Fibroblast of the aortic adventitia (primary cell): ENCODE measurements at places on chromosomes 2 and 18. TPM values are rescaled to one million over a fixed set of nuclear protein-coding genes. Genes with fewer than 3 reads are reported as not detected.
A peak's percentile ranks its signal among the peaks of the same experiment; 100 is the strongest.

CYP27C1 gene
- total RNA-seq: 0.41 and 0.72 TPM in 2 replicates

PRKAG3 gene
- total RNA-seq: 0.18 and 0.41 TPM in 2 replicates

CLHC1 gene
- 14.3 and 36.5 TPM in 2 replicates for total RNA-seq

POTEI gene
- not detected in 2 replicates for total RNA-seq

NPAS2 gene
- total RNA-seq: 5.4 and 24.3 TPM in 2 replicates

CRYBA2 gene
- not detected in 2 replicates for total RNA-seq

ALMS1 gene
- 15.0 and 28.2 TPM in 2 replicates for total RNA-seq

CNGA3 gene
- total RNA-seq: 0.18 TPM in 1 of 2 replicates, not detected in the other

GEN1 gene
- 32.4 and 51.2 TPM in 2 replicates for total RNA-seq

LBX2 gene
- 2.0 and 3.0 TPM in 2 replicates for total RNA-seq

DNA sequence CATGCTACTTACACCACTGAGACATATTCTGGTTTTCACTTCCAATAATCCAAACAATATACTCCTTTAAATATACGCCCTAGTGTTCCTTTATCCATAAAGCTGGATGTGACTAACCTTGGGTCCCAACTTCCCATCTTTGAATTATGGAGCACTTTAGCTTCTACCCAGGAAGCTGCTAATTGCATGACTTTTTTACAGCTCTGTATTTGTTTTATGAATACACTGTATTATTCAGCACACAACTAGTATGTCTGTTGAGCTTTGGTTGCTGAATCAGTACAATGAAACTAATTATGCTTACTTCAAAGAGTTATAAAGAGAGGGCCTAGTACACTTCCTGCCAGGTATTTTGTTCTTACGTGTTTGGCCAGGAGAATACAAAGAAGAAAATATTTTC lies 118.5 kb downstream of the BAZ2B start:
- DNase-seq: no peak

DNA sequence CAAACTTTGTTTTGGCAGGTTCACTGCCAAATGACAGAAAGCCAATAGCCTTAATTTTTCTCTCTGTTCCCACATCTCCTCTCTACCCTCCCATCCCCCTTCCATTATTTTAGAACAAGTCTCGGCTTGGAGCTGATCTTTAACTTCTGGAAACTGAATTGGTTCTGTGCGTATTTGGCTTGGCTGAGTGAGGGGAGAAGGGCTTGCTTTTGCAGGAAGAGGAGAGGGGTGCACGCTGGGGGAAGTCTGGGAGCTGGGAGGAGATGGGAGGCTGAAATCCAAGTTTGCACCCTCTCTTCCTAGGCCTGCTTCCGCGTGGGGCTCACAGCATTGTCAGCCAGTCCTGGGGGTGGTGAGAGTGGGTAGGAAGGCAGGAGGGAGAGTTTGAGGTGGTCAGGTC lies 176.1 kb upstream of the SPRED2 start:
- DNase-seq: no peak

- no peak for DNase-seq
These were observed 81.9 kb downstream of the ACAA2 start for GRCh38 chr18:49731421-49731841.

DNA sequence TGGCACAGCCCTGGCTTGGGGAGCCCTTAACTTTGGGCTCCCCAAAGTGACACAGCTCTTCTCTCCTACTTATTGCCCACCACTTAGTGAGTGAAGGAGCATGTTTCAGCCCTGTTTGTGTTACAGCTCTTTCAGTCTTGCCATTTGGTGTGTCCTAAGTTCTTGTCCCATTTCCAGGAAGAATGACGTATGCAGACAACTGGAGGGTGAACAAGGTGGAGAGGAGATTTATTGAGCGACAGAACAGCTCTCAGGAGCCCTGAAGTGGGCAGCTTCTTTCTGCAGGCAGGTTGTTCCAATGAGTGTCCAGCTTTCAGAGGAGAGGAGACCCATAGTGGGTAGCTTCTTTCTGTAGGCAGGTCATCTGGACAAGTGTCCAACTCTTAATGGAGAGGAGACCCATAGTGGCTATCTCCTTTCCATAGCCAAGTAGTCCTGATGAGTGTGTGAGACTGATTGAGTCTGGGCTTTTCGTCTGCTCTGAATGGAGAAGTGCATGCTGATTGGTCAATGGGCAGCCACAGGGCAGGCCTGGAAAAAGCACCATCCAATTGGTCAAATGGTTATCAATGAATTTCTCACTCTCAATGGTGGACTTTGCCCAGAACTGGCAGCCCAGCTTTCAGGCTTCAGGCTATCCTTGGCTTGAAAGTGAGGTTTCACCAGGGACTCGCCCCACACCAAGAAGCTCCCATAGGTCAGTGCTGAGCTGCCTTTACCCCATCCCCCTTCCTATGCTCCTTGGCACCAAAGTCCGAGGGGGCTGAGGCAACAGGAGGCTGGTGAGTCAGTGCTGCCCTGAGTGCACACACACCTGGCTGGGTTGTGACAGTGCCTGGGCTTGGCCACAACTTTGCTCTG lies 688.2 kb downstream of the NYAP2 start:
- no peak for DNase-seq

- DNase-seq: no peak
These were observed 157.6 kb downstream of the FAM210A start for GRCh38 chr18:13568443-13569392.

DNA sequence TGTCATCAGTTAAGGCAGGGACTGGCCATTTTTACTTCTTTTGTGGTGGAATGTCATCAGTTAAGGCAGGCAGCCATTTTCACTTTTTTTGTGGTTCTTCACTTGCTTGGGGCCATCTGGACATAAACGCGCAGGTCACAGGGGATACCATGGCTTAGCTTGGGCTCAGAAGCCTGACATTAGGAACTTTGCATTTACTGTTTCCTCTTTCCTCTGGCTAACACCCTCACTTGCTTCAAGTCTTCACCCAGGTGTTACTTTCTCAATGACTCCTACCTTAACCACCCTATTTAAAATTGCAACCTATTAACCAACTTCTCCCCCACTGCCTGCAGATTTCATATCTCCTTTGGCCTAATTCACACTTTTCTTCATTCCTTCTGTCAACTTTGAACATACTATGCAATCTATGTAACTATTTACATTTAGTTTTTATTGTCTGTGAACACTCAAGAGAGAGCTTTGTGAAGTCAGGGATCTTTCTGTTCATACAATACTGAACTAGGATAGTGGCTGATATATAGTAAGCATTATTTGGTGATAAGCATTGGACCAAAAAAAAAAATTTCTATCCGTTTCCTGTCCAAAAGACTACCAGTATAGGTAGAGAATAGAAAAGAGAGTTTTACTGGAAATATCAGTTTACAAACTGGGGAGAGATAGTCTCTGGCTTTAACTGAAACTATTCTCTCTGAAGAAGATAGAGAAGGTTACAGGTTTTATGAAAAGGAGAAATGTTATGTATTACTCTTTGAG lies 600.1 kb upstream of the ZNF804A start:
- no peak for DNase-seq

GRCh38 chr2:7666596-7667259 lies 749.5 kb downstream of the RNF144A start:
- no peak for DNase-seq

DNA sequence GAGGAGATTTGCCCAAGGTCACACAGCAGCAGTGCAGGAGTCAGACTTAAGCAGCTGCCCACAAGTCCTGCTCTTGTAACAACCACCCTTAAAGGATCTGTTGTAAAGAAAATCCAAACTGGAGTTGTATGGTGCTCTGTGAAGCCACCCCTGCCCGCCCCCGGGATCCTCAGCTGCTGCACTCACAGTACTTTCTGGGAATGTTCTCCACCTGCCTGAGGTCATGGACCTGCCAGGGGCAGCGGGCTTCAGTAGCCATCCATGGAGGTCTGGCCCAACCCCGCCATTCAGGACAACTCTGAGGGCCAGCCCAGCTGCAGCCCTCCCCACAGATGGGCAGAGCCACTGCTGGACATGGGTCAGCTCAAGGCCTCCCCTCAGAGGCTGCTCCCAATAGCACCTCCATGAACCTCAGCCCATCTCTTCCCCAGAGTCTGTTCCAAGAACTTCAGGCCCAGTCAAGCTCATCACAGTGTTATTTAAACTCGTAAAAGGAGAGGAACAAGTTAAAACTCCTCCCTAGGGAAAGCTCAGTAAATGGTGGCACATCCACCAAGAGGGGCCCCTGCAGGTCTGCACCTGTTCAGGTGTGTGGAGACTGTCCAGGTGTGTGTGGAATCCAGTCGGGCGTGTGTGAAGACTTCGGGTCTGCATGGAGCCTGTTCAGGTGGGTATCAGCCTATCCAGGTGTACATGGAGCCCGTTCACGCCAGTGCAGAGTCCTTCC lies 39.4 kb upstream of the GPC1 start:
- DNase-seq: no peak

DNA sequence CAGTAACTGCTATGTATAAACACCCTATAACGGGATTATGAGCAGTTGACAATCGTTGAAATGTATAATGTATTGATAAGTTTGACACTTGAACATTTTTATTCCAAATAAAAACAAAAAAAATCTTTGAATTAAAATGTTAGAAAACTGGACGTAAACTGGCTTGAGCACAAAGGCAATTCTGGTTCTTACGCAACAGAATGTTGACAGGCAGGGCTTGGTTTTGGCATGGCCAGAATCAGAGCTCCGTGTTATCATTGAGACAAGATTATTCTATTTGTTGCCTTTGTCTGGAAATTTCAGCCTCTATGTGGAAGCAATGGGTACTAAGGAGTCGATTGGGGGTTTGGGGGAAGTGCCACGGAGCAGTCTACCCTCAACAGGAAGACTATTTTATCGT lies 1028.6 kb upstream of the ZEB2 start:
- DNase-seq: no peak

DNA sequence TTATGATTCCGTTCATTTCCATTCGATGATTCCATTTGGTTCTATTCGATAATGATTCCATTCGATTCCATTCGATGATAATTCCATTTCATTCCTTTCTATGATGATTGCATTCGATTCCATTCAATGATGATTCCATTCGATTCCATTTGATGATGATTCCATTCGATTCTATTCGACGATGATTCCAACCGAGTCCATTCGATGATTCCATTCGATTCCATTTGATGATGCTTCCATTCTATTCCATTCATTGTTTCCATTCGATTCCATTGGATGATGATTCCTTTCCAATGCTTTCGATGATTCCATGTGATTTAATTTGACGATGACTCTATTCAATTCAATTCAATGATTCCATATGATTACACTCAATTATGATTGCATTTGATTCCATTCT lies 1093.5 kb downstream of the RPIA start:
- no peak for DNase-seq

GRCh38 chr2:128632501-128632800 lies 313.8 kb upstream of the HS6ST1 start:
- no peak for DNase-seq

GRCh38 chr2:115649731-115650130 lies 1207.3 kb downstream of the DPP10 start:
- no peak for DNase-seq

GRCh38 chr2:237744270-237744612 lies 54.3 kb upstream of the RBM44 start:
- no peak for DNase-seq

DNA sequence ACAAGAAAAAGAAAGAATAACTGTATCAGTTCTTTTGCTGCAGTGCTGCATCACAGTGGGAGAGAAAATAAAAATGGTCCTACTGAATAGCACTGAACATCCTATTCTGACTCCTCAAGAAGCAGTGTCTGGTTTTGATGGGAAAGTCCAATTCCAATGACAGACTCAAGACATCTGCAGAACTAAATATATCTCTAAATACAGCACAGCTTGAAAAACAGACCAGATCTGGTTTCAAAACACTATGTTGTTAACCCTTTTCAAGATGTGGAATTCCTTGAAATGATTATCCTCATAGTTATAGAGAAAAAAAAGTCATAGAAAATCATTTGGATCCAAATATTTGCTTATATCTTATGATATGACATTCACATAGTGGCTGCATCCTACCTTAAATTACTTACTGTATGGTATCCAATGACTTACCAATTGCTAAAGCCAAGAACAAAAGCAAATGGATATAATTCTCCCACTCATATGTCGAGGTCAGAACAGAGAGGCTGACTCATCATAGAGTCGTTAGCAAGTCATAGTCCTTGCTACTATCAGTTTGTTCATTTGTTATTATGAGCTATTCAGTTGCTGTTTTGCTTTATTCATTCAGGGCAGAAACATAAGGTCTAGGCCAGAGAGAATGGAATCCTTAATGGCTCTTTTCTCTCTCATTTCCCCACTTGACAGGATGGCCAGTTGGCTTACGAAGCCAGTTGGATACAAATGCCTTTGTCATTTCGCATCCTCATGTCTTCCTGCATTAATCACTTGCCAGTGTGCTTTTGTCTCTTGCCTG lies 62.5 kb upstream of the ACVR2A start:
- peak; percentile 51 for DNase-seq

DNA sequence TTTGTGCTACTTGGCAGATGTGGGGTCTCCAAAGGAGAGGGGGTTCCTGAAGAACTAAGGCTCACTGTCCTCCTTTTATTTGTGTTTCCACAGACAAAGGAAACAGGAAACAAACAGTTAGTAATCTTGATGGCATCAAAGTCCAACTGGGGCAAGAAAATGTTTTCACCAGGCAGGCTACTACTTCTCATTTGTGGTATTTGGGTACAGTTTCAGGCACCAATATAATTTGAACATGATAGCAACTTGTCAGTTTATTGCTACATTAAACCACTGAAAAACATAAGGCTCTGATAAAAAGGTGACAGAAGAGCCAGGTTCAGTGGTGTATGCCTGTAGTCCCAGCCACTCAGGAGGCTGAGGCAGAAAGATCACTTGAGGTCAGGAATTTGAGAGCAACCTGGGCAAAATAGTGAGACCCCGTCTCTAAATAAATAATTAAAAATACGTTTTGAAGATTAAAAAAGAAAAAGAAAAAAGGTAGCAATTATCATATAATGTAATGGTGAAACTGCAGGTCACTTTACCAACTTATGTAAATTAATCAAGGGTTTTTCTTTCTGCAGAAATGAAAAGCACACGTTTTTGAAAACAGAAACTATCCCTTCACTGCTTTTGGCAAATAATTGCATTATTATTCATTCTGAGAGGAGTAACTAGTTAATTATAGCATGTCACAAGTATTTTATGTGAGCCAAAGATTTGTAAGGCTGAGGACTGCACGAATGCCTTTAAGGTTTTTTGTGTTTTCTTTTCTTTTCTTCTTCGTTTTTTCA lies 157.5 kb upstream of the CAVIN2 start:
- no peak for DNase-seq

DNA sequence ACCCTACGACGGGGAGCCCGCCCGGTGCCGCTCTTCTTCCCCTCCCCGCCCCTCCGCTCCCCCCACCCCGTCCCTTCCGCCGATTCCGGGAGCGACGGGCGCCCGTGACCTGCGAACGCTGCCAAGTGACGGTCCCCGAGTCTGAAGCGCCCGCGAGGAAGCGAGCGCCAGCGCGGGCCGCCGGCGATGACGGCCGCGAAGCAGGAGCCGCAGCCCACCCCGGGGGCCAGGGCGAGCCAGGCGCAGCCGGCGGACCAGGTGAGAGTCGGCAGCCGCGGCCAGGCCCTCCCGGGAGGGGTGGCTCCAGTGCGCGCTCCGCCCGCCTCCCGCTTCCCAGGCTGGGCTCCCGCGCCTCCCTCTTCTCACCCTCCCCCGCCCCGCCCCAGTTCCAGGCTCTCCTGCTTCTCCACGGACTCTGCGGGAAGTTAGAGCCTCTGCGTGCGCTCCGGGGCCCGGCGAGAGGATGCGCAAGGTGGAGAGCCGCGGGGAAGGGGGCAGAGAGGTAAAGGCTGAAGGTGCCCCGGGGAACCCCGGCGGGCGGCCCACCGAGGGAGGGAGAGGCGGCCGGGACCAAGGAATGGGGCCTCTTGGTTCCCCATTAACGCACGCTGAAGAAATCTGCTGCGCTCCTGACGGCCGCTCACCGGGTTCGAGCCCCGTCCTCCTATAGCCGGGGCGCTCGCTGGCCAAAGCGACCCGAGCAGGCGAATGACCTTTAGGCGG lies 719.5 kb downstream of the DPP10 start:
- no peak for DNase-seq

- no peak for DNase-seq
These were observed 297.8 kb upstream of the KCNJ3 start for GRCh38 chr2:154400563-154401290.
